ENCODE measurements at places on chromosomes 16 and 17.

- no peak for DNase-seq
Measured at GRCh38 chr16:81237942-81238295, 570 bp upstream of the BCO1 start.

DNA sequence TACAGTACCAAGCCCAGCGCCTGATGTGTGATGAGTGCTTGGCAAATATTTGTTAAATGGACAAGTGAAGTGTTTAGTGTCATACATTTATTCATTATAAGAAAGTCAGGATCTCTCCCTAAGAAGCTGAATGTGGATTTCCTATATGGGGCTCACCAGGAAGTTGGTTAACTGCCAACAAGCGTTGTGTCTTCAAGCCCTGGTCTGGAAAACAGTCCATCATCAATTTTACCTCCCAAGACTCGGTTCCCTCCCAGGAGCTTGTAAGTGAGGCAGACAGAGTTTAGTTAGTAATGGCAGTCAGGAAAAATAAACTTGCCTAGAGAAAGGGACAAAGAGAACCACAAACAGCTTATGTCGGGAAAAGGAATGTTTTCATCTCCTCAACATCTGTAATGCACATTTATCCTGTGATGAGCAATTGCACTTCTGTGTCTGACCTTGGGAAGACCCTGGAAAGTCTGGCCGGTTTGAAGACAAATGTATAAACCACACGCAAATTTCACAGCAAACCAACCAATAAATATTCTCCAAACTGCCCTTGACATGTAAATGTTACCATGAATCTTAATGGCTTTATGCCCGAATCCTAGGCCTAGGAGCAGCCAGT, 28.3 kb downstream of the C16orf95 start:
- DNase-seq = no peak

- no peak for DNase-seq
Measured at GRCh38 chr17:74304184-74304583, 21.8 kb upstream of the KIF19 start.

DNA sequence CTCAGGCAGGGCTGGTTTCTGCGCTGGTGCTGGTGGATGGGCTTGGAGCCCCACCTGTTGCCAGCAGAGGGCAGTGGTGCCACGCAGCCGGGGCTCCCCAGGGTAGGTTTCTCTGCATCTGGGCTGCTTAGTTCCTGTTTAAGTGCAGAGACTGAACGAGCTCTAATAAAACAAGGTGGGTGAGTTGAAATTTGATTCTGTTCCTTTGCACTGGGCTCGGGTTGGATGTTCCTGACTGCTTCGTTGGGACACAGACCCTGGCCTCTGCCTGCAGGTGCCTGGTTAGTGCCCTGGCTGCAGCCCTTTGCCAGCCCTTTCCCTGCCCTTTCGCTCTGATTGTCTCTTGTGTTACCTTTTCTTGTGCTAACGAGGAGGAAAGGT, 30.0 kb downstream of the TBCD start:
- peak; percentile 62 for DNase-seq

- DNase-seq = no peak
Measured at GRCh38 chr16:4032768-4033167, 83.5 kb downstream of the ADCY9 start.

DNA sequence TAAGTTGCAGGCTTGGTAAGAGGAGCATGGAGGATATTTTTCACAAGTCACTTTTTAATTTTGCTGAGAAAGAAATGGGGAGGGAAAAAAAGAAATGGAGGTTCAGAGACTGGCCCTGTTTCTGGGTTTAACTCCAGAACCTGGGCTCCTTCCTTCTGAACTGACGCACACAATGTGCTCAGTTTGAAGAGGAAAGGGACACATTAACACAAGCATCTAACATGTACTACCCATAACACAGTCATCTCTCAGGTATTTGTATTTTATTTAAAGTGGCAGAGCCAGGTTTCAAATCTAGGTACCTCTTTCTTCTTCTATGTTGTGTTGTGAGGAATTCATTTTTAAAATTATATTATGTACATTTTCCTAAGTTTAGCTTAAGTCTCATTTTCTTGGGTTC, 5.3 kb upstream of the TMEM100 start:
- no peak for DNase-seq

DNA sequence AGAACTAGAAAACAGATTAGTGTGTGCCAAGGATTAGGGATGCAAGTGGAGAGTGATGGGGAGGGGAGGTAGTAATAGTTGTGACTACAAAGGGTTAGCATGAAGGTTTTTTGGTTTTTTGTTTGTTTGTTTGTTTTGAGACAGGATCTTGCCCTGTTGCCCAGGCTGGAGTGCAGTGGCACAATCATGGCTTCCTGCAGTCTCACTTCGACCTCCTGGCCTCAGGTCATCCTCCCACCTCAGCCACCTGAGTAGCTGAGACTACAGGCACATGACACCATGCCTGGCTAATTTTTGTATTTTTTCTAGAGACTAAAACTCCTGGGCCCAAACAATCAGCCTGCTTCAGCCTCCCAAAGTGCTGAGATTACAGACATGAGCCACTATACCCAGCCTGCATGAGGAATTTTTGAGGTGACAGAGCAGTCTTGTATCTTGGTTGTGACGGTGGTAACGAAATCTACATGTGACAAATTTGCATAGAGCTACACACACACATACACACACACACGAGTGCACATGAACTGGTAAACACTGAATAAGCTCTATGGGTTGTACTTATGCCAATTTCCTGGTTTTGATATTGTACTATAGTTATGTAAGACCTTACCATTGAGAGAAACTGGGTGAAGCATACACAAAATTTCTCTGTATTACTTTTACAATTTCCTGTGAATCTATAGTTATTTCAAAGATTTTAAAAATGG, 59.6 kb upstream of the TOM1L1 start:
- DNase-seq = no peak

- DNase-seq = no peak
Measured at GRCh38 chr16:24975428-24975889, 39.7 kb downstream of the ARHGAP17 start.

DNA sequence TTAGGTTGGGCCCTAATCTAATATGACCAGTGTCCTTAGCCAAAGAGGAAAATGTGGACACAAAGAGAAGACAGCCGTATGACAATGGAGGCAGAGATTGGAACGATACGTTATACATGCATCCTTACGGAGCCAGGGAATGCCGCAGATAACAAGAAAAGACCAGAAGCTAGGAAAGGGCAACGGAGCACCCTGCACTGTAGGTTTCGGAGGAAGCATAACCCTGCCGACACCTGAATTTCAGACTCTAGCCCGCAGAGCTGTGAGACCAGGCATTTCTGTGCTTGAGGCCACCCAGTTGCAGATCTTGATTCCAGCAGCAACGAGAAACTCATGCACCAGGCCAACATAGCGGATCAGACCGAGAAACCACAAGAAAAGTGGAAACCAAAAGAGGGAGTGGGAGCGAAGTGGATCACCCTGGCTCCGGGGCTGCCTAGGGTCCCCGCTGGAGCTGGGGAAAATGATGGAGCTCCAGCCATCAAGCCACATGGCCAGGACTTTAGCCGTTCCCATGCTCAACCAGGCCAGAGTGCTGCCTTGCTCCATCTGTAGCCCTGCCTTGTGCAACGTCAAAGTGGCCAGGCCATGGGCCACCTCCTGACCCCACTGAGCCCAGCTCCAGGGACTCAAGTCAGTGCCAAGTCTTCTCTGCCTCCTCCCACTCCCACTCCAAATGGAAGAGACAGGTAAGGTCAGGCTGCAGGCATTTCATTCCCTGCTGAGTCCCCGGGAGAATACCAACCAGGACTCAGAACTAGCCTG, 51.7 kb upstream of the RPL38 start:
- DNase-seq = no peak

- no peak for DNase-seq
Measured at GRCh38 chr17:66215529-66215911, 13.7 kb downstream of the APOH start.

DNA sequence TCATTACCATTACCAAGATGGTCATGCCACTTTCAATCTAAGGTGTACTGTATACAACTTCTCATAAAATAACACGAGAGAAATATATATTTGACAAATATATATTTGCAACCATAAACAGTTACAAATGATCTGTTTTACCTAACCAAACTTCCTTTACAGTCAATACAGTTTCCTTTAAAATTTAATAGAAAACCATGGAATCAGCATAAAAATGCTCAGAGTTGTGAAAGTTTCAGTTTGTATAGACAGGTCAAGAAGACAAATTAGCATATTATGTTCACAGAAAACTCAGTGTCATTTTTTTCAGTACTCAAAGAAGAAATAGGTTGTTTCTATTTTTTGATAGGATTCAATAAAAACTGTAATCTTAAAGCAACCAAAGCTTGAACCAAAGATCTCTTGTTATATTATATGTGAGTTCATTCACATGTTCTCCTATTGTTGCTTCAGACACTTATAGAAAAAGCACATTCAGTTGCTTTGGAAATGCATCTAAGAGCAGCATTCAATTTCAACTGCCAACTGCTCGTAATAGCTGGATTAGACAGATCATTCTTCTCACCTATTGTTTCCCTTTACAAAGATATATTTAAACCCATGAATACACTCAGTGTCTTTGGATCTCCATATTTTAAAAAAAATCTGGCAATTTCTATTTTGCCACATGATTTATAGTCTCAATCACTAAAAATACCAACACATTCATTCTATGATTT, 15.1 kb downstream of the SSH2 start:
- no peak for DNase-seq

DNA sequence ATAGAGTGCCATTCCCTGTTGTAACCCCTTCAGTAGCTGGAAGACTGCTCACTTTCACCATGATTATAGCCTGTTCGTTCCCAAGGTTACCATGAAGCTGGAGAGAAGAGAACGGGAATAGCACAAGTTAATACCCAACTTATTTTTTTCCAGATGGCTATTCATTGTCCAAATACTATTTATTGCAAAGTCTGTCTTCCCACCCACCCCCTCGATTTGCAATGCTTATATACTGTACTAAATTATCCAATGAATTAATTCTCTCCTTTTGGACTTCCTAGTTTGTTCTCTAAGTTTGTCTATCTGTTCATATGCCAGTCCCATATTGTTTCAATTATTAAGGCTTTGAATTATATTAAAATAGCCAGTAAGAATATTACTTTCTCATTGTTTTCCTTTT, 231.0 kb downstream of the RAB11FIP4 start:
- DNase-seq = no peak

- DNase-seq = no peak
Measured at GRCh38 chr17:12664894-12665262, 812 bp upstream of the MYOCD start.

GRCh38 chr17:3885970-3886369, 6.9 kb downstream of the CAMKK1 start:
- no peak for DNase-seq

- DNase-seq = no peak
Measured at GRCh38 chr17:31536451-31536850, 145.0 kb downstream of the RAB11FIP4 start.
